ENCODE measurements at places on chromosomes 4 and X.

- DNase-seq: no peak
Measured at GRCh38 chrX:71227370-71228062, 4.5 kb downstream of the GJB1 start.

DNA sequence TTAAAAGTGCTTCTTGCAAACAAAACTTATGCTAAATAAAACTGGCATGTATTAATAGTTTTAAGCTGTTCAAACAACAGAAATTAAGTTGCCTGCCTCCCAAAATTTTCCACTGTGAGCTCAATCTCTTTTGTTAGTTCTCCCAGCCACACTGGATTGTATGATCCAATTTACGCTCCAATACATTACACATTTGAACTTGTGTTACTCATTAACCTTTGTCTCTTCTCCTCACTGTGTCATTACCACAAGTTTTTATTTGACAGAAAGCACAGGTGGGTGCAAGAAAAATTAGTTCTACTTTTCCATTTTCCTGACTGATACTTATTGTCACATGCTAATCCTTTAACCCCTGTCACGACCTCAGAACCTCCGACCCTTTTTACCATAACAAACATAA lies 55.5 kb downstream of the SHISA3 start:
- DNase-seq: no peak

DNA sequence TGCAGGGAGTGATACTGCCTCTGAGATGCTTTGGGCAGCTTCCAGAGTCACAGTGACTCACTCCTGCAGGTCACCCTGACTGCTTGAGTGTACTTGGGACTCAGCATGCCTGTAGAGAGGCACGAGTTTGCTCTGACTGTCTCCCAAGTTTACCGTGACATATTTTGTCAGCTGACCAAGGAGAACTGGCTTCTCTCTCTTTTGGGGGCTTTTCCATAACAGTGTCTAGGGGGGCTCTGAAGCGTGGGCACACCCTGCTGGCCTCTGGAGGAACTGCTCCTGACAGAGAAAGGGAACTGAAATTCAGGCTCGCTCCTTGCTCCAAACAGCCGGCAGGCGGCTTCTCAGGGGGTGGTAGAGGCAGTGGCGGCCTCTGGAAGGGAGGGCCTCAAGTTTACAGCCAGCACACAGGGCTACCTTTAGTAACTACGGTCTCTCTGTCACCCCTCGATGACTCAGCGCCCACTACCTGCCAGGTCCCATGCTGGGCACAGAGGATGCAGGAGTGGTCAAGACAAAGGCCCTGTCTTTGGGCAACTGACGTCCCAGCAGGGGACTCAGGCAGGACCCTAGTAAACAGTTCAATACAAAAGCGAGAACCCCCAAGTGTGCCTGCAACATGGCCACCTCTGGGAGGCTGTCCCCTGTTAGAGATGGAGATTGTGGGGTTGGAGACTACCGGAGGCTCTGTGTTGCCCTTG lies 17.8 kb downstream of the ZNF185 start:
- no peak for DNase-seq

- DNase-seq: no peak
Measured at GRCh38 chr4:20354120-20354519, 102.4 kb downstream of the SLIT2 start.

DNA sequence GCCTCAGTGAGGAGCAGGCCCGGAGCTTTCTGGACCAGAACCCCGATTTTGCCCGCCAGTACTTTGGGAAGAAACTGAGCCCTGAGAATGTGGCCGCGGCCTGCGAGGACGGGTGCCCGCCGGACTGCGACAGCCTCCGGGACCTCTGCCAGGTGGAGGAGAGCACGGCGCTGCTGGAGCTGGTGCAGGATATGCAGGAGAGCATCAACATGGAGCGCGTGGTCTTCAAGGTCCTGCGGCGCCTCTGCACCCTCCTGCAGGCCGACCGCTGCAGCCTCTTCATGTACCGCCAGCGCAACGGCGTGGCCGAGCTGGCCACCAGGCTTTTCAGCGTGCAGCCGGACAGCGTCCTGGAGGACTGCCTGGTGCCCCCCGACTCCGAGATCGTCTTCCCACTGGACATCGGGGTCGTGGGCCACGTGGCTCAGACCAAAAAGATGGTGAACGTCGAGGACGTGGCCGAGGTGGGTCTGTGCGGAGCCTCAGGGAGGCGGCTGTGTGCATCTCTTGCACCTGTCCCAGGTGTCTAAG lies 323 bp downstream of the PDE6B start:
- DNase-seq: no peak

DNA sequence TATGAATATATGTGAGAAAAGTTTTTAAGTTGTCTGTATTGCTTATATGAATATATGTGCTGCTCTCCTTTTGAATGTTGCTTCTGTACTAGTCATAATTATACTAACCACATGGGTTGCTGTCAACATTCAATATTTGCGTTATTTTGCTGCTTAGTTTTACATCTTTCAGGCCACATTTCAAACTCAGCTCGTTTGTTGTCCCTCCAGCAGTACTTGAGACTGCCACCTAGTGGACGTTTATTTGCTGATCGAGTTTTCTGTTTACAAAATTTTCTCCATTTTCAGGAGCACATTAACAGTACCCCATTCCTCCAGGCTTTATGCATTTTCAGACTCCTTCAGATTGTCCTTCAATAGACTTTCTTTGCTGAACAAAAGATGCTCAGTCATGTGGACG lies 75.8 kb downstream of the NUDT11 start:
- peak; percentile 4 for DNase-seq

DNA sequence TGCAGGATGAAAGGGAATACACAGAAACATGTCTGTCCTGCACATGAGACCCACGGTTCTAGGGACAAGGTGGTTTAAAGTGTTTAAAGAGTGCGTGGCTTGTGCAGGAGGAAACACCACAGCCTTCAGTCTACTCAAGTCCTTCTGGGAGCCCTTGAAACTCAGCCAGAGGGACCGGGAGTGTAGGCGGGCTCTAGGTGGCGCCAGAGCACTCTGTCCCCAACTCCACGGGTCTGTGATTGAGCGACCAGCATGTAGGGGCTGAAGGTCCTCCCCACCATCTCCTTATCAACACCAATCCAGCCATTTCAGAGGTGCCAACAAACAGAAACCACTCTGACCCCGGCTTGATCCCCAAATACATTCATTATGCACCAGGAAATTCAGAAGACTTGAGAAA lies 82.0 kb upstream of the CLDN34 start:
- peak; percentile 3 for DNase-seq

- DNase-seq: no peak
Measured at GRCh38 chrX:136143711-136144110, 3.6 kb upstream of the FHL1 start.

DNA sequence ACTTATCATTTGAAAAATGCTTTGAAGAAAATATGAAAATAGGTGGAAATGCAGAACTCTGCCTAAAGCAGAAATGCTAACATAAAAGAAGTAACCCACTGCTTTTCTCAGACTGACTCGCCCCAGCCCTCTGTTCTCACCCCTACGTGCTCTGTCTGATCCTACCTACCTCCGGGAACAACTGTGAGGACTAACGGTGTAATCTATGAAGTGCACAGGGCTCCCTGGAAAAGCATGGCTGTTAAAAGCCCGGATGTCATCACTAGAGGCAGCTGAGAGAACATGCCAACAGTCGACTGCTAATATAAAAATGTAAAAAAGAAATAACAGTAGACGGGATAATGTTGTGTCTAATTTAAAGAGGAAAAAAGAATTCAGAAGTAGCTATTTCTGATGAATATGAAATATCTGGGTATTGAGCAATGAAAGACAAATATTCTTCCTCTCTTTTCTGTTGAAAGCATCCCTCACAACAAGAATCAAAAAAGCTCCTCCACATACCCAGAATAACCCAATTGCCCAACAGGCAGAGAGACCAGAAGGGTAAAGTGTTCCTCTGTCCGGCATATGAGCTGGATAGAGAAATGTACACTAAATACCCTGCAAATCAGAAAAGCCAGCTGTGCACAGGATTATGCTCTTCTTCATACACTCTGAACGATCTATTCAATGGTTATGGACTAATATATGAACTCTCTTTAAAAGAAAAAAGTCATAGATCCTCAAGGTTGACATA lies 130.7 kb downstream of the TSPAN5 start:
- no peak for DNase-seq

DNA sequence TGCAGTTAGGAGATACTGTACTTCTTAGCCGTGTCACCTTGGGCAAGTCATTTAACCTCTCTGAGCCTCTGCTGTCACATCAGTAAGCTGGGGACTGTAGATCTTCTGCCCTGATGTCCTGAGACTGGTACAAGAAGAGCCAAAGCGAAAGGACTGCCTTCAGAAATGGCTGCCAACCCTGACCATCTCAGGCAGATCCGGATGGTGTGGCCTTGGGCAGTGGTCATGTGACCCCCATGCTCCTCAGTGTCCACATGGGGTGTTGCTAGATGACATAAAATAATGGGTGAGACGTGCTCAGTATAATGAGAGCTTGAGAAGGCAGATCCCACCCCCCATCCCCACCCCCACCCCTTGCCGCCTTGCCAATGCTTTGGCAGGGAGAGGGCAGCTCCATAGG lies 60.4 kb upstream of the MTM1 start:
- no peak for DNase-seq

DNA sequence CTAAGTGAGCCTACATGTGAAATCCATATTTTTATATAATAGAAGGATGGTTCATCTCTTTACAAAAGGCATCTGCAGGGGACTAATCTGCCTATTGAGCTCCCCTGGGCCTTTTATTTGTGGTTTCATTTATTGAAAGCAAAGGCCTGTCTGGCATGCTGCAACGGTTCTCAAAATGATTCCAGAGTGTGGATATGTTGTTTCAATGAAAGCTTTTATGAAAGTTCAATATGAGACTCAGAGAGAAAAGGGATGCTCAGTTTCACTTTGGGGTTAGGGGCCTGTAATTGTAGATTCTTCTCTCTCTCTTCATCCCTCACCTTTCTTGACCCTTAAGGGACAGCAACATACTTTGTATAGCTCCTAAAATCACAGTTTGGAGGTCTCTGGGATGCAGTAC lies 204.2 kb upstream of the CASK start:
- no peak for DNase-seq

GRCh38 chr4:45345558-45345957 lies 619.2 kb upstream of the GNPDA2 start:
- DNase-seq: no peak
